ENCODE measurements at places on chromosomes 4 and X.

DNA sequence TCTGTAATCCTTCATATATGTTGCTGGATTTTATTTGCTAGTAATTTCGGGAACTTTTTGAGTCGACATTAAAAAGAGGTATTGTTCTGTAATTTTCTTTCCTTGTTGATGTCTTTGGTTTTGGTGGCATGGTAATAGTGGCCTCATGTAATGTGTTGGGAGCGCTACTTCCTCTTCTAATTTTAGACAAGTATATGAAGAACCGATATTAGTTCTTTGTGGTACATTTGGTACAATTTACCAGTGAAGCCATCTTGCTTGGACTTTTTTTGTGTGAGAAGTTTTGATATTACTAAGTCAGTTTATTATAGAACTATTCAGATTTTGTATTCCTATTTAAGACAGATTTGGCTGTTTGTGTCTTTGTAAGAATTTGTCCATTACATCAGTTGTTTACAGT is 669.2 kb upstream of the AADAT start:
- DNase-seq, result no peak

GRCh38 chr4:1291996-1292702 is 2.5 kb downstream of the MAEA start:
- DNase-seq, result no peak

- DNase-seq, result peak; percentile 62
Measured at GRCh38 chrX:54171527-54172250, 11.4 kb downstream of the FAM120C start.

- DNase-seq, result no peak
Measured at GRCh38 chr4:155391932-155392331, 15.2 kb upstream of the MAP9 start.
